NCI-H226 (cell line): ENCODE measurements at places on chromosomes 13 and 19.
A peak's percentile ranks its signal among the peaks of the same experiment; 100 is the strongest.

DNA sequence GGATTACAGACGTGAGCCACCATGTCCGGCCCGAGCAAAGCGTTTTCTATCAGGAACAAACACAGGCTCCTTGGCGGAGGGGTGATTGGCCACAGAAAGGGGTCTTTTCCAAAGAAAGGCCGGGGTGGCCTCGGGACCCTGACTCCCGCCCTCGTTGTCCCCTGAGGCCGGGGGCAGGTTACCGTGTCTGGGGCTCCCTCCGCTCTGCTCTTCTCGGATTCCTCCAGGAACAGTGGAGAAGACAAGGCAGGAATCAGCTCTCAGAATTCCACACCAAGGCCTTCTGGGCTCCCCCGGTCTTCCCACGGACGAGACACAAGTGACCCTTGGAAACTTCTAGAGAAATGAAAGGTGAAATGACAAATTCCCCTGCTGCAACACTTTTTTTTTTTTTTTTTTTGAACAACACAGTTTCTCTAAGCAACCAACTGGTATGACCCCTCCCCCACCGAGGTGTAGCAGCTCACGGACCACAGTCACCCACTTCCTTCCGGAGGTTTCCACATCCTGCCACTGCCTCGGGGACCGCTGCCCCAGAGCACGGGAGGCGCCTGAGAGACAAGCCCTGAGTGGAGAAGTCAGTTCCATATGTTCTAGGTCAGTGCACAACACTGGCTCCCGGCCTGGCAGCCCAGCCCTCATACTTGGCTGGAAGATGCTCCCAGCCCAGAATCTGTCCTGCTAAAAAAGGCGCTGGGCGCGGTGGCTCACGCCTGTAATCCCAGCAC, 11.0 kb downstream of the MOB3A start:
- no peak for DNase-seq

DNA sequence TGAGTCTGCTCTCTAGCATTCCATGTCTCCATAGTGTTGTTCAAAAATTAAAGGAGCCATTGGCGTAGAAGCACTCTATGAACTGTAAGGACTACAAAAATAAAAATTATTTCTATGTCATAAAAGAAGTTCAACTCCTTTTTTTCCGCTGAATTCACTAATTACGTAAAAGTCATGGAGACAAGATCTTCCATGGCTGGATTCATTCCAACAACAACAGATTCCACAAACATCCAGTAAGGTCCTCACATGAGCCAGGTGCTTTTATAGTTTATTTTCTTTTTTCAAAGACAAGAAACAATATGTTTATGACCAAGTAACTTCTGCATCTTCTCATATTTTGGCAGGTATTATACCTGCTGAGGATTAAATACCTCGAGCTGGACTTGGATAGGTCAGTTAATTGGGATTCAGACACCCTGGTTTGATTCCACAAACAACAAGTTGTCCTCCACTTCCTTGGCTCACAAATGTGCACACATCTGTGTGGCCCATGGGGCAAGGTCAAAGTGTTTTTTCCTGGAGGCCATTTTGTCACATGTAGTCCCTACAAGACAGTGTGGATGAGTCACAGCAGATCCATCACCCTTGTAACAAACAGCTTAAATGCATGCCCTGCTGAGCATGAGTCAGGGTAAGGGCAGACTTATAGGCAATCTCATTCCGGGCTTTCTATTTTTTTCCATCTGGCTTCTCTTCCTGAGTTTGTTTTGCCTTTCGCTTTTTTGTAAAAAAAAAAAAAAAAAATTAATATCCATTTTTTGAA, 475.6 kb downstream of the COG6 start:
- DNase-seq = no peak

DNA sequence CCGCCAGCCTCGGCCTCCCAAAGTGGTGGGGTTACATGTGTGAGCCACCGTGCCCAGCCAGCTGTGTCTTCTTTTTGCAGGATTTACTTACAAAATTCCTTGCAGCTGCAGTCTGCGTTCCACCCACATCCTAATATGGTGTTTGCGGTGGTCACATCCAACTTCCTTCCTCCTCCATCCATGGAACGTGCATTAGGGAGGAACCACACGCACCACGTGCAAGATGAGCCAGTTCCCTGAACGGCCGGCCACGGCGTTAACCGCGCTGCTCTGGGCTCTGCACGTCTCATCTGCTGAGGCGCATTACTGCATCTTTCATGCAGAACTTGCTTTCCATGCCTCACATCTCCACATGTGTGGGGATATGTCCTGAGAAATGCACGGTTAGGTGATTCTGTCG, 13.0 kb upstream of the SIGLEC11 start:
- DNase-seq = no peak

DNA sequence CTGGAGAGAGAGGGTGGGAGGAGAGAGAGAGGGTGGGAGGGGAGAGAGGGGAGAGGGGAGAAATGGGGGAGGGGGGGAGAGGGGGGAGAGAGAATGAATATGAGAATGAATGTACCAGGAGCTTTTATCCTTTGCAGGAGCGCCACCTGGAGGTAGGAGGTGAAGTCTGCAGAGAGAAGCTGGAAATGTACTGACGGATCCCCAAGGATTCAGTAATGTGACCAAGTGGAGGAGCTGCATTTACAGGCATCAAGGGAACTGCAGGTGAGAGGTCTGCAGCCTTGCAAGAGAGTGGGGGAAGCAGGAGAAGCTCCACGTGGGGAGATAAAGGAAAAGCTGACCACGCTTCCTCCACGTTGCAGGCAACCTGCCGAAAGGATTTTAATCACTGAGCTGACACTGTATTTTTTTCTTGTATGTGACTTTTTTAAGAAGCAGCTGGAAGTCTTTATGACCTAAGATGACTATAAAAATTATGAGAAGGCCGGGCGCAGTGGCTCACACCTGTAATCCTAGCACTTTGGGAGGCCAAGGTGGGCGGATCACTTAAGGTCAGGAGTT, 33.7 kb downstream of the VSTM1 start:
- peak; percentile 56 for DNase-seq

- DNase-seq = peak; percentile 54
These were observed 74.0 kb downstream of the DHRS12 start for GRCh38 chr13:51729866-51730553.

DNA sequence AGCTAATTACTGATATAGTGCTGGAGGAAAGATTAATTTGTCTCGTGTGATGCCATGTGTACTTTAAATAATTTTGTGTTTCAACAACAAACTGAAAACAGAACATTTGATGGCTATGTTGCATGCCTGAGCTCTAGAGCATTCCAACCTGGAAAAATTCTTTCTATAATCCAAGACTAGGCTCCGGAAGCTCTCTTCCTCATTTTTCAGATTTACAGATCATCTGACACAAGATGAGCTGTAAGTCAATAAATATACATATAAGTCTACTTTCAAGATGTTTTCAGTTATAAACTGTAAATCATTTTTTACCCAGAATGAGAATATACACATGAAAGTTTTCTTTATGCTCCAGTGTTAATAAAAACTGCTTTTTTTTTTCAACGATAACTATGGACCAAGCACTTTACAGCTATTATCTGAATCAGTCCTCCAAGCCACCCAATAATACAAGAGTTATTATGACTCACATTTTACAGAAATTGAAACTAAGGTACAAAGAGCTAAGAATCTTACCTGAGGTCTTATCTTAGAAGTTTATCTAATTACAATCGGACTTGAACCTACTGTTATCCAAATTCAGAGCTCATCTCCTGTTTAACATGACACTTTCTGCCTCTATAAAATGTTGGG, 6.4 kb upstream of the FOXO1 start:
- peak; percentile 28 for DNase-seq

- DNase-seq = no peak
These were observed 25.4 kb upstream of the NANOS2 start for GRCh38 chr19:45939792-45940514.

DNA sequence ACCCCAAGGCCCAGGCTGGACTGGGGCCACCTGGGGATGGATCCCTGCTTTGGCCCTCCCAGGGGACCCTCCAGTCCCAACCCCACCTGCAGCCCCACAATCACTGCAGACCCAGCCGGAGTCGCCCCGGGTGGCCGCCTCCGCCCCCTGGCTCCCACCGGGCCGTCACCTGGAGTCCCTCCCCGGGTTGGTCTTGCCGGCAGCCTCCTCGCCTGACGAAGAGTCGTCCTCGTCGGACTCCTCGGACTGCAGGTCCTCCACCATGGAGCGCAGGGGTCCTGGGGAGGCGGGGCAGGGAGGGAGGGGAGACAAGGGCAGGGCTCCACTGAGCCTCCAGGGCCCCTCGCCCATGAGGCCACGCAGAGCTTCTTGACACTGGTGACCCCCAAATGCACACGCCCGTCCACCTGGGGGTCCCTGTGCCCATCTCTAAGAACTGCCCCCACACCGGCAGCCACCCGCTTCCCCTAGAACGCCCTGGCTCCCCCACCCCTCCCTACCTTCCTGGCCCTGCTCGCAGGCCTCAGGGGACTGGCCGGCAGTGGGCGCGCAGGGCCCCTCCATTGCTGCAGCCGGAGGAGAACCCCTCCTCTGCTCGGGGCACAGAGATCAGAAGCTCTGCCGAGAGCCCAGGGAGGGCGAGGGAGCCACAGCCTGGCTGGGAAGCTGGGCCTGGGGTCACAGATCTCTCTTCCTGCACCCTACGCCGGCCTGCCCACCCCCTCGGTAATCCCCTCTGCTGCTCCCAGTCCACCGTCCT, 63.4 kb downstream of the MLLT1 start:
- no peak for DNase-seq

GRCh38 chr13:76380446-76381065, 505.6 kb downstream of the KCTD12 start:
- DNase-seq = peak; percentile 2

DNA sequence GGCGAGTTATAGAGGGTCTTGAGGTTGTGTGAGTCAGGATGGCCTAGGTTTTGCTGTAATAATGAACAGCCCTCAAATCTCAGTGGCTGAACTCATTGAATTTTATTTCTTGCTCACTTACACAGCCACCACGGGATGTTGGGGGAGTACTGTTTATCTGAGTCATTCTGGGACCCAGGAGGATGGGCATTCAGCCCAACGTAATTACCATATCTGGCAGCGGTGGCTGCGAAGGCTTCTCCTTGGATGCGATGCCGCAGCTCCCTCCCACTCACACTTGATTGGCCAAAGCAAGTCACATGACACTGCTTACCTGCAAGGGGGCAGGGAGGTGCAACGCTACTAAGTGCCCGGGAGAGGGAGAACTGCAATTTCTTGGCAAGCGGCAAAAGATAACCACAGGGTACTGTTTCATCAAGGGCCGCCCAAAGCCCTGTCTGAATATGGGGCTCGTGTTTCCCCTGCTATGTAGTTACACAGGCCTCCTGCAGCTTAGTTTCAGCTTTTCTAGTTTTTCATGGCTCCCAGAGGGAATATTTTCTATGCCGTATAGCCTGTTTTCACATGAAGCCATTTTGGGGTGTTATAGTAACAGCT, 19.9 kb downstream of the ZSWIM9 start:
- peak; percentile 58 for DNase-seq

- no peak for DNase-seq
These were observed 8.7 kb upstream of the SPATA13 start for GRCh38 chr13:24151864-24152263.

- no peak for DNase-seq
These were observed 6.0 kb downstream of the COX6B2 start for GRCh38 chr19:55348317-55349034.

DNA sequence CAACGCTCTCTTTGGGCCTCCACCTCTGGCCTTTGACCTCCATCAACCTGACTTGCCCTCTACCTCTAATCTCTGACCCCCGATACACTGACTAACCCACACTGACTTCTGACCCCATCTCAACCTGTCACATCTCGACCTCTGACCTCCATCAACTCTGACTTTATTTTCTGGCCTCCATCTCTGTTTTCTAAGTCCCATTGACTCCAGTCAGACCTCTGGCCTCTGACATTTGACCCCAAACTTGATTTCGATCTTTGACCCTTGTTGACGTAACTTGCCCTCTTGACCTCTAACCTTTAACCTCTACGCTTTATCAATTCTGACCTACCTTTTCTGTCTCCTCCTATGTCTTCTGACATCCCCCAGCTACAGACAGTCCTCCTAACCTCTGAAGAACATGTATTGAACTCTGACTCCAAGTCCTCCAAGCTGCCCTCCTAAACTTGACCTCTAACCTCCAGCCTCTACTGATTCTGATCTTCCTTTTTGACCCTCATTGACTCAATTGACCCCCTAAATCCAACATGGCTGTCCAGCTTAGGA, 780 bp downstream of the ACP4 start:
- DNase-seq = no peak

DNA sequence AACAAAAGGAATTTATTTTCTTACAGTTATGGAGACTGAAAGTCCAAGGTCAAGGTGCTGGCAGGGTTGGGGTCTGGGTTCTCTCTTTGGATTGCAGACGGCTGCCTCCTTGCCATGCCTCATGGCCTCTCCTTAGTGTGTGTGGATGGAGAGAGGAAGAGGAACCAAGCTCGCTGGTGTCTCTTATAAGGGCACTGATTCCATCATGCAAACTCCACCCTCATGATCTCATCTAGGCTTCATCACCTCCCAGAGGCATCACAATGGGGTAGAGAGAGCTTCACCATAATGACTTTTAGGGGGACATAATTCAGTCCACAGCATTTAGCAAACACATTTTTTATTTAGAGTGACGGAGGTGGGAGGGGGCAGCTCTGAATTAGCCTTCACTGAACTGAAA, 104.9 kb upstream of the ABCC4 start:
- no peak for DNase-seq

GRCh38 chr19:8592231-8593009, 15.2 kb upstream of the MYO1F start:
- peak; percentile 90 for DNase-seq

DNA sequence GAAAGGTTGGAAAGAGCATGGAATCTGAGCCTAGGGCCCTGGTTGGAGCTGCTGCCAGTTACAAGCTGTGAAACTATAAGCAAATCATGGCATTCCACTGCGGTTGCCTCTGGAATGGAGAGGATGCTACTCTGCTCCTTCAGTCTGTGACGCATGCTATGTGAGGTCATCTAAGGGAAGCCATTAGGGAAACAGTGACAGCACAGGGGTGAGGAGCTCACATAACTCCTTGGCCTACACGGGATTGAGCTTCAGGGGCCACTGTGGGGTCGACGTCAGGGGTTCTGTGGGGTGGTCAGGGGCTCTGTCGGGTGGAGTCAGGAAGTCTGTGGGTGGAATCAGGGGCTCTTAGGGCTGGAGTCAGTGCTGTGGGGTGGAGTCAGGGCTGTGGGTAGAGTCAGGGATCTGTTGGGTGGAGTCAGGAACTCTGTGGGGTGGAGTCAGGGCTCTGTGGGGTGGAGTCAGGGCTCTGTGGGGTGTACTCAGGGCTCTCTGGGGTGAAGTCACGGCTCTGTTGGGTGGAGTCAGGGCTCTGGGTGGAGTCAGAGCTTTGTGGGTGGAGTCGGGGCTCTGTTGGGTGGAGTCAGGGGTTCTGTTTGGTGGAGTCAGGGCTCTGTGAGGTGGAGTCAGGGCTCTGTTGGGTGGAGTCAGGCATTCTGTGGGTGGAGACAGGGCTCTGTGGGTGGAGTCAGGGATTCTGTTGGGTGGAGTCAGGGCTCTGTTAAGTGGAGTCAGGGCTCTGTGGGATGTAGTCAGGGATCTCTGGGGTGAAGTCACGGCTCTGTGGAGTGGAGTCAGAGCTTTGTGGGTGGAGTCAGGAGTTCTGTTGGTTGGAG, 35.8 kb upstream of the MEDAG start:
- DNase-seq = peak; percentile 88
